Renal cortex interstitium (tissue), 15 donors: ENCODE measurements at places on chromosomes 6 and 20. TPM values are rescaled to one million over a fixed set of nuclear protein-coding genes. Genes with fewer than 3 reads are reported as not detected.

GRCh38 chr6:47400581-47400980 lies 77.0 kb upstream of the CD2AP start:
- no peak for DNase-seq

DNA sequence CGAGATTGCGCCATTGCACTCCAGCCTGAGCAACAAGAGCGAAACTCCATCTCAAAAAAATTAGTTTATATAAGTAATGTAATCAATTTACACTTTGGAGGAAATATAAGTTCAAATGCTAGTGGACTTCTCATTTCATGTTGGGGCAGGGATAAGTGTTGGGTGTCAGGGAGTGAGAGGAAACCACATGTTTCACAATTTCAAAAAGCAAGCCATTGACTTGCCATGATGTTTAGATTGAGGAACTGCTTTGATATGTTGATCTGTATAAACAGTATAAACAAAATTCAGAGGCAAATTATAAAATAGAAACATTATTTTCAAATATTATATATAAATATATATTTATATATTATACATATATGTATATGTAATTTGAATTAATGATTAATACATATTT lies 42.7 kb downstream of the FILIP1 start:
- no peak for DNase-seq

- DNase-seq, result no peak
These were observed 115.2 kb downstream of the CEBPB start for GRCh38 chr20:50305636-50306477.

ARHGAP40 gene
- polyA plus RNA-seq, result 0.86 TPM

GRCh38 chr20:16346956-16347355 lies 226.3 kb downstream of the KIF16B start:
- no peak for DNase-seq

DNA sequence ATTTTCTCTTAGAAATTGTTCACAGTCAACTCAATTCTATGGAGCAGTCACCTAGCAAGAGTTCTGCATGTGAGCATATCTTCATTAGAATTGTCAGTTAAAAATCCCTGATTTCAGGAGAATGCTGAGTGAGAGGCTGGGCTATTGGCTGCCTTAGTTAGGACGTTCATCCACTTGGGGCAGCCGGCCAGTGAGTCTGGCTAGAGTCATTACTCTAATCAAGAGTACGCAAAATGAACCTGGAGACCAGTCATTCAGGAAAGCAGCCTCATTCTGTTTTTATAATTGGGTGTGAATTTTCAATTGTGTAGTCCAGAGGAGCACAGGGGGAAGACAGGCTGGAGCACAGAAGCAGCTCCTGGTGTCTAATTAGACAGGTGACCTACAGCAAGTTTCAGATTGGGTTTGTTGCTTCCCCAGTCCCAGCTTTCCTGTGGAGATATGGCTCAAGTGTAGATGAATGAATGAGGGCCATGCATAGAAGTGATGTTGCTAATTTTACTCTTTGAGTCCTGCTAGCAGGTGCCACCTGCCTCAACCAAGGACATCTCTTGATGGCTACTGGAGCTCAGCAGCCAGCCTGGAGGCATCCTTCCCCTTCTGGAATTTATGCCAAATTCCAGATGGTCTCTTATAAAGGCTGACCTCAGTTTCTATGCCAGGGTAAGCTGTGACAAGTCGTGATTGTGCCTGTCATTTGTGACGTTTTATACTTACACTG lies 265.7 kb downstream of the NKAIN2 start:
- DNase-seq, result no peak

ELOVL2 gene
- polyA plus RNA-seq, result 11.3 TPM

TTK gene
- polyA plus RNA-seq, result 16.1 TPM

DNA sequence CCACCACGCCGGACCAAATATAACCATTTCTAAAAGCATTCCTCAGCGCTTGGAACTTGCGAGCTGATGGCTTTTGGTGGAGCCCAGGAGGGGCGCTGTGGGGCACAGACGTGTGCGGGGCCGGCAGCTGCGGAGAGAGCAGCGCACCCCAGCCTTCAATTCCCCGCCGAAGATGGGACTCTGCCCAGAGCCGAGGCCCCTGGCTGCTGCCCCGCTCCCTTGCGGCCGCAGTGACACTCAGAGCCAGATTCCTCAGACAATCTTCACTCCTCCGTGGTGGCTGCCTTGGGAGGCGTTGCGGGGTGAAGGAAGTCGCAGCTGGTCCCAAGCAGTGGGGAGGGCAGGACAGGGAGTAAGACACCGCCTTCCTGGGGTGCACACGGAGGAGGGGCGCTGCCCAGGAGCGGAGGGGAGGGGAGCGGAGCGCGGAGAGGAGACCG lies 87.7 kb downstream of the TMEM242 start:
- DNase-seq, result no peak

DNA sequence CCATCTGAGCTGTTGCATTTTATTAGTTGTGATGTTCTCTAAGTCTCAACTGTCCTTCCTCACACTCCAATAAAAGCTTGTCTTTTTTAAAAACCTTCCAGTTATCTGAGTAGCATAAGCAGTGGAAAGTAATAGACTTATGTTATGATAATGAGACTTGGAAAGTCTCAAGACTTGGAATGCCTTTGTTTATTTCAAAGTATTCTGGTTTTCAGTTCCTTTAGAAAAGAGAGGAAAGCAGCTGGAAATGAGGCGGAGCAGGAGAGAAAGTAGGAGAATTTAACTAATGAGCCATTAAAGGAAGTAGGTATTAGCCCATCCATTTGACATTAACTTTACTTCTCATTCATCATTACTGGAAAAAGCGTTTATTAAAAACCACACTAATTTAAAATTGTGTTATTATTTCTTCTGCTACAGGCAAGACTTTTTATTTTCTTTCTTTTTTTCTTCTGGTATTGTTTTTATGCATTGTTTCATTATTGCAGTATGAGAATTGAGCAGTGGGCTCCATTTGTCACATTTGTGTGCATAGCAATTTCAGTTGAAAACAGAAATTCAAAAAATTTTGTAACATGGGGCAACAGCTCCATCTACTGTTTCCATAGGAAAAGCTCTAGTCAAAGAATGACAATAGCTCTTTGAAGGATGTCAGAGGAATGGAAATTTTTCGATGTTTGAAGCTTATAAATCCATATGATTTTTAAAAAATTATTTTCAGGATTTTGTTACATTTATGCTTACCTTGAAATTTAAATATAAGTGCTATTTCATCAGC lies 194.8 kb downstream of the COL9A1 start:
- DNase-seq, result no peak

LMBRD1 gene
- 115 TPM for polyA plus RNA-seq

- DNase-seq, result no peak
These were observed 7.9 kb upstream of the GMNN start for GRCh38 chr6:24766680-24767462.
